ENCODE measurements at places on chromosomes 5 and 9. TPM values are rescaled to one million over a fixed set of nuclear protein-coding genes. Genes with fewer than 3 reads are reported as not detected.

Gene PDE6A
- not detected for total RNA-seq

Gene ZCCHC10
- 27.6 TPM for total RNA-seq

Gene WNK2
- 16.4 TPM for total RNA-seq

Gene RNF224
- not detected for total RNA-seq

Gene CNTLN
- 16.5 TPM for total RNA-seq

Gene PCDHGA3
- 4.7 TPM for total RNA-seq

Gene NUTM2G
- not detected for total RNA-seq

DNA sequence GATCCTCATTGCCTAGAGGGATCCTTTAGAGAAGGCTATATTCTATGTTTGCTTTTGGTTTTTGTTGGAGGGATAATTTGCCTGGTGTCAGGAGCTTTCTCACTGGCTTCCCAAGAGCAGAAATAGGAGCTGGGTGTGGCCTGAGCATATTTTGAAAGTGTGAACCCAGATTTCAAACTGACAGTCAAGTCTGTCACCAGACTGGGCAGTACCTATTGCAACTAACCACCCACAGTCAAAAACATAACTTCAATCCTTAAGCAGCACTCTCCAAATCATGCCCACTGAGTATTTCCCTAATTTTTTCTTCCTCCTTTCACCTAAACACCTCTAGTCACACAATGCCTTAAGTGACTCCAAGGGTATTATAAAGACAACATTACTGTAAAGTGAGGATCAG is 278.4 kb downstream of the EBF1 start:
- no peak for DNase-seq

GRCh38 chr5:147913786-147914185 is 7.4 kb upstream of the C5orf46 start:
- no peak for DNase-seq

DNA sequence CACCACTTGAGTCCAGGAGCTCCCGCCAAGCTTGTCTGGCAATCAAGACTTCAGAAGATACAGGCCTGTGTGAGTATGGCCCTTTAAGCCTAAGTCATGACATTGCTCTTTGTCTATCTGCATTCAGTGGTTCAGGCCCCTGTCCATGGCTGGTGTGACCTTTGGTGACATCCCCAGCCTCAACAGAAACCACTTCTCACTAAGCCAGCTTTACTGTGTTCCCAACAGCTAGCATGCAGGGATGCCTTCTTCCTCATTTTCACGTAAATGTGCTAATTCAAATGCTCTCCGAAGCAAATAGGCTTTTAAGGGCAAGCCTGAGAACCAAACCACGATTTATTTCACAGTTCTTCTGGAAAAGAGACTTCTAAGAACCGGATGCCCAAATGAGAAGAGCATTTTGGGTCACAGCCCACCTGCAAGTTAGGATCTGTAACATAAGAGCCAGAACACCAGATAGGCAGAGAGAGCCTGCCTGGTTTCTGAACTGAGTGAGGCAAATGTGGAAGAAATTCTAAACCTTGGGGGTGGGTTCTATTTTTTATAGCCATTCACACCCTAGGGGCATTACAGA is 14.9 kb downstream of the CD180 start:
- DNase-seq = no peak

GRCh38 chr5:1033606-1034420 is 25.2 kb downstream of the NKD2 start:
- no peak for DNase-seq

DNA sequence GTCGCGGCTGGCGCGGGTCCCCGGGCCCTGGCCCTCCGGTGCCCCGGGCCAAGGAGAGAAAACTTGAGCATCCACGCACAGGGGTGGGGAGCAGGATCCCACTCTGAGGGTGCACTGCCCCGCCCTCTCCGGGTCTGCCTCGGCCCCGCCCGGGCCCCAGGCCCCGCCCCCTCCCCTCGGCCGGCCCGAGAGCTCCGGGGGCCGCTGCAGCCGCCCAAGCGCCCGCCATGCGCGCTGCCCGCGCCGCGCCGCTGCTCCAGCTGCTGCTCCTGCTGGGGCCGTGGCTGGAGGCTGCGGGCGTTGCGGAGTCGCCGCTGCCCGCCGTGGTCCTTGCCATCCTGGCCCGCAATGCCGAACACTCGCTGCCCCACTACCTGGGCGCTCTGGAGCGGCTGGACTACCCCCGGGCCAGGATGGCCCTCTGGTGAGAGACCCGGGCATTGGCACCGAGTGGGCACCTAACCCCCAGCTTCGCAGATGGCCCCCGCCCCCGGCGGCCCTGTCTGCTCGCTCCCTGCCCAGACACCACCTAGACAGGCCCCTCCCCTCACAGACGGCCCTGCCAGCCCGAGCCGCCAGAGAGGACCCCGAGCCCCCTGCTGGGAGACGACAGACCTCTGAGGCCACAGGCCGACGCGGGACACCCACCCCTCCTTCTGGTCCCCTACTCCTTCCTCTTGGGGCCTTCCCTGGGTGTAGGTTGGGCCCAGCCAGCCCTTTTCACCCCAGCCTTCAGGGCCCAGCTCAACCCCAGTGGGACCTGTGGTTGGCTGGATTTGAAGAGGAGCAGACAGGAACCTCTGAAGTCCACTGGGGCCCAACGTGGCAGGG is at the start of gene CERCAM:
CERCAM (plus strand) TSS at position 207 of the 831 bp plus-strand sequence; CDS start at position 228, 21 bp downstream.
- peak; percentile 21 for DNase-seq

GRCh38 chr9:122950263-122950662 is 9.4 kb downstream of the RABGAP1 start:
- no peak for DNase-seq

GRCh38 chr5:60173667-60174066 is 280.1 kb upstream of the PDE4D start:
- no peak for DNase-seq

GRCh38 chr5:69268899-69269298 is 34.2 kb downstream of the CDK7 start:
- DNase-seq = no peak

GRCh38 chr5:15897656-15898055 is 281.9 kb downstream of the MARCHF11 start:
- no peak for DNase-seq

GRCh38 chr9:14058325-14058688 is 255.6 kb downstream of the NFIB start:
- DNase-seq = no peak

GRCh38 chr5:127112347-127112864 is 39.1 kb upstream of the C5orf63 start:
- DNase-seq = no peak

GRCh38 chr5:15936505-15937245 is 242.9 kb downstream of the MARCHF11 start:
- DNase-seq = no peak

DNA sequence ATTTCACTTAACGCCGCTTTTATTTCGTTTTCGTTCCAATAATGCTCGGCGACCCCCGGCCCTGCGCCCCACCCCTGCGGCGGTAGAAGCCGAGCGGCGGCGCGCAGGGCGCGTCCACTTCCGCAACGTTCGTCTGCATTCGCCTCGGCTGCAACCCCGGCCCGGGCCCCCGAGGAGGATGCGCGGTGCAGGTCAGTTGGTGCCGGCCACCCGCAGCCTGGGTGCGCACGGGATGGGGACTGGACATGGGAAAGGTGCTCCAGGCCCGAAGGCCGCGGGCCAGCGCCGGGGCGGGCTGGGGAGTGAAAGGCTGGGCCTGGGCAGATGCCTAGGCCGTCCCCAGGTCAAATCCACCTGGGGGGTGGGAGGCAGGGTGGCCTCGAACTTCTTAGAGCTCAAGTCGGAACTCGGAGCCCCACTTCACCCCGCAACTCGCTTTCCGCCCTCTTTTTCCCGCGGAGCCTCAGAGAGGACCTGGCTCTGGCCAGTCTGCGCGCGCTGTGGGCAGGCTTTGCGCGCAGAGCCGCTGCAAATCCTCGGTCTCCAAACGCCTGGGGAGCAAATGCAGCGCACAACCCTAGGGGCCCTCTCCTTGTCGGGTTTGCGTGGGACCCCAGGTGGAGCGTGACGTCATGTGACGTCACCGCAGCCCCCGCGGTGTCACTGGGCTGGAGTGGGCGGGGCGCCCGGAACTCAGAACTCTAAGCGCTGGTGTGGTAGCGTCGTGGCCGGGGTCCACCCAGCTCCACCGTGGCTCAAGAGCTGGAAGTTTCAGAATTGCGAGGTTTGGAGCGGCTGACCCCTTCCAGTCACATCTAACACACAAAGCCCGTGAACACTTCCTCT is 3.3 kb downstream of the TLX3 start:
- DNase-seq = no peak

DNA sequence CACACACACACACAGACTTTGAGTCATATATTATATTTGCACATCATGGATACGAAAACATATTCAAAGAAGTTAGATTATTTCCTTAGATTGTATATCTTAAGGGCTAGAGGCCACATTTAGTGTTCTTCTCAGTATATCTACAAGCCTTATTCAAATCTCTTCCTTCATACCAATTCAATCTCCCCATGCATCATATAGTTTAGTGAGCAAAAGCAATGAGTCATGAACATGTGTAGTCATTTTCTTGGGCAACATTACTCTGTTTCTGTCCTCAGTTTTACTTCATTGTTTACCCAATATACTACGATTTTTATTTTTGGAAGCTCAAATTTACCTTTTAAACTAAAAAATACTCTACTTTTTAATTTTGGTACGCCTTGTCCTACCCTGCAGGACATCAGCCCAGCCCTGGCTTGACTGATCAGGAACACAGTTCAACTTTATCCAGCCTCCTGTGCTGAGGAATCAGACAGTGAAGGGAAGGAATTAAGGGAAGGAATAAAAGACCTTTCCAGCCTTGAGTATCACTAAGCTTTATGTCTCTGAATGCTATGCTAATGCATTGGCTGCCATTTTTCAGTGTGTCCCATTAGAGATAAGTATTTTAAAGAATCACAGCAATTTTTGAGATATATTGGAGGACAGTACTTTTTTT is 101.7 kb upstream of the FST start:
- DNase-seq = no peak

DNA sequence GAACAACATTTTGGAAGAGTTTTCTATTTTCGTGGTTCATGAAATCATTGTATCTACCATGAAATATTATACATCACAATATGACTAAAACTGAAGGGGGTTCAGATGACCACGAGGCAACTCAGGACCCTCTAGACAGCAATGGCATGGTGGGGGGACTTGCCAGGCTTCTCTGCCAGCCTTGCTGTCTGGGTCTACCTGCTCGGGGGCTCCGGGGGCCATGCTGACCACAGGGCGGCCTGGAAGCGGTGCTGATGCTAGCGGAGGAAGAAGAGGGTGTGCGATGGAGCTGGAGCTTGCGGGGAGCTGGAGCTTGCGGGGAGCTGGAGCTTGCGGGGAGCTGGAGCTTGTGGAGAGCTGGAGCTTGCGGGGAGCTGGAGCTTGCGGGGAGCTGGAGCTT is 89.2 kb upstream of the IRX4 start:
- no peak for DNase-seq

GRCh38 chr9:89721971-89722530 is 117.2 kb downstream of the GADD45G start:
- no peak for DNase-seq

DNA sequence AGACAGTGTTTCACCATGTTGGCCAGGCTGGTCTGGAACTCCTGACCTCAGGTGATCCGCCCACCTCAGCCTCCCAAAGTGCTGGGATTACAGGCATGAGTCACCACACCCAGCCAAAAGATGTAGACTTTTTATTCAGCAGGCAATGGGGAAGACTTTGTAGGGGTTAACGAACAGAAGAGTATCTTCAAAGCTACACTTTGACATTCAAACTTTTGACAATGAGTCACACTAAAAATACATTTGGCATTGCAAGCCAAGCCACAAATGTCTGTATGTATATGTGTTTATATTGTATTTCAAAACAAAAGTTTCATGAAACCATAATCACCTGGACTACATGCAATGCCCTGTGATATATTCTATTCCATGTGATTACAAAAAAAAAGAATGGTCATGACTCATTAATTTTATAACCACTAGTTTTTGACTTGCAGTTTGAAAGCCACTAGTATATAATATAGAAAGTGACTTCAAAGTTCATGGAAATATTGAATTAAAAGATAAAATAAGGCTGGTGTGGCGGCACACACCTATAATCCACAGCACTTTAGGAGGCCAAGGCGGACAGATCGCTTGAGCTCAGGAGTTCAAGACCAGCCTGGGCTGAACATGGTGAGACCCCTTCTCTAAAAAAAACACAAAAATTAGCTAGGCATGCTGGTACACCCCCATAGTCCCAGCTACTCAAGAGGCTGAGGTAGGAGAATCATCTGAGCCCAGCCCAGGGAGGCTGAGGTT is 8.3 kb downstream of the DIMT1 start:
- DNase-seq = no peak

DNA sequence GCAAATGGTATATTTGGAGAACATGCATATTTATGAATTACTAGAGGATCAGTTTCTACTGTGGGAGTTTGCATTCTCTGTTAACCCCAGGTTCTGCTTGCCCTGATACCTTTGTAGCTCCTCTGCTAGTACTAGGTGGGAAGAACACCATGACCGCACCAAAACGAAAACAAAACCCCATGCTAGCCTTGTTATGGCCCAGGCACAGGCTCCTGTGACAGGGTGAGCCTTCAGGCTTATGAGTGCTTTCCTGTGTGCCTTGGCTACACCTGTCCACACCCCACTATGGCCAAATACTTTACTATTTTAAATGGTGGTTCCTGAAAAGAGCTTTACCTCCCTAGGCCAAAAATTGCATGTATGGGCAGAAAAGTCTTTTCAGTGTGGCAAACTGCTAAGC is 94.8 kb downstream of the PPIC start:
- DNase-seq = no peak

DNA sequence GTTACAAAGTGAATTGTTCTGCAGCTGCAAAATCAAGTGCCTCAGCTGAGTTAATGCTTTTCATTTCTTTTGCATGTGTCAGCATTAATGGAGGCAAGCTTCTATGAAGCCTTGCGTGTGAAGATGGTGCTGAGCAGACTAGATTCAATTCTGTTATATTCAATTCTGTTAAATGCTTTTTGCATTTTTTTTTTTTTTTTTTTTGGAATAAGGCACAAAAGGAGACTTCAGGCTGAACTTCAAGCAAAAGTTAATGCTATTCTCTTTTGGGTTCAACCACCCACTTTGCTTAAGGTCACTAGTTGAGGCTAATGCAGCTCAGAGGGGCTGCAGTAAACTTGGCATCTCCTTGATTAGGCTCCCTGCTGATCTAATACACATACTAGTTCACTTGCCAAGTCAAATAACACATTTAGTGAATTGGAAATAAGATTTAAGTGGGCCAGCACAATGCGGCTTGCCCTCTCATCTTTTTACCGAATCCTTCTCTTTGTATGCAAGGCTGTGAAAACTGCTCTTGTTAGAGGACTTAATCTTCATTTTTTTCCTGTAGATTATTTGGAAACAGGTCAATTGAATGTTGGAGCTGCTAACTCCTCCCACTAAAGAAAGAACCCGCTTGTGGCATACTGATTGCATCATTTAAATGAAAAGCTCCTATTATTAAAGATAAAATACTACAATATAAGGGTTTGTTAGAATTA is 1020.2 kb downstream of the NR2F1-AS1 start:
- DNase-seq = no peak

- no peak for DNase-seq
Observed at GRCh38 chr5:113451797-113452196, 17.0 kb upstream of the TSSK1B start.

DNA sequence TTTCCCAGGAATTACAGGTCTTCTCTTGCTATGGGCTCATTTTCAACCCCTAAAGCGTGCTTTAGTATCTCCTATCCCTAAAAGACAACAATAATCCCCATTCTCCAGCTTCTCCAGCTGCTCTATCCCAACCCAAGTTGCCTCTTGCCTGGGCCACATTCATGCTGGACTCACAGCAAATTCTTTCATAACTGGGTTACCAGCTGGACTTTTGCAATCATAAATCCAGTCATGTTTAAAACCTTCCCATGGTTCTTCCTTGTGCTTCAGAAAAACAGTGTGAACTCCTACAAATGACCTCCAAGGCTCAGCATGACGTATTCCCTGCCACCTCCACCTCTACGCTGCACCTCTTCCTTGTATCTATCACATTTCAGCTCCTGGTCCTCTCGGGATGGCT is 346.9 kb downstream of the GADD45G start:
- DNase-seq = no peak

GRCh38 chr5:52788505-52788821 is 747 bp downstream of the ITGA1 start:
- no peak for DNase-seq

Data from occipital lobe (tissue), 3 donors.